ENCODE measurements at places on chromosomes 7 and 10. TPM values are rescaled to one million over a fixed set of nuclear protein-coding genes. Genes with fewer than 3 reads are reported as not detected.

The STEAP1 gene
- total RNA-seq: 18.8 TPM

The MKI67 gene
- total RNA-seq: 202 TPM

The PVRIG gene
- 0.30 TPM for total RNA-seq

The MCMBP gene
- 148 TPM for total RNA-seq

The GJD4 gene
- not detected for total RNA-seq

The SLC39A12 gene
- not detected for total RNA-seq

The AKR1B15 gene
- not detected for total RNA-seq

The YAE1 gene
- total RNA-seq: 16.9 TPM

The NYAP1 gene
- 6.7 TPM for total RNA-seq

The BLNK gene
- total RNA-seq: 0.59 TPM

The RPS24 gene
- total RNA-seq: 1,764 TPM

The FAS gene
- total RNA-seq: 9.3 TPM

The HKDC1 gene
- total RNA-seq: 1.7 TPM

The PON1 gene
- total RNA-seq: 0.20 TPM

The OPALIN gene
- total RNA-seq: not detected

The SFTPA1 gene
- 6.5 TPM for total RNA-seq

The IFIT1B gene
- total RNA-seq: not detected

The PLEKHA1 gene
- 30.6 TPM for total RNA-seq

The RHOBTB1 gene
- 1.6 TPM for total RNA-seq

The KIAA1217 gene
- 7.8 TPM for total RNA-seq

The IFIT2 gene
- total RNA-seq: 1.0 TPM

The CTTNBP2 gene
- 5.4 TPM for total RNA-seq

The AQP1 gene
- total RNA-seq: 2.0 TPM

The WNT8B gene
- not detected for total RNA-seq

The CALY gene
- 0.47 TPM for total RNA-seq

The LGI1 gene
- total RNA-seq: not detected

The DRGX gene
- total RNA-seq: not detected

The EFCAB10 gene
- 1.7 TPM for total RNA-seq

The TNS3 gene
- total RNA-seq: 9.1 TPM

The SVIL gene
- 27.0 TPM for total RNA-seq

The AGAP9 gene
- 7.4 TPM for total RNA-seq

The ESYT2 gene
- 68.2 TPM for total RNA-seq

The FFAR4 gene
- not detected for total RNA-seq

The COL13A1 gene
- total RNA-seq: 5.9 TPM

The EVX1 gene
- total RNA-seq: 0.25 TPM
